Activated CD8-positive, alpha-beta memory T cell treated with anti-CD3 and anti-CD28 coated beads for 1 hour (primary cell): ENCODE measurements at places on chromosomes 7 and 10.

DNA sequence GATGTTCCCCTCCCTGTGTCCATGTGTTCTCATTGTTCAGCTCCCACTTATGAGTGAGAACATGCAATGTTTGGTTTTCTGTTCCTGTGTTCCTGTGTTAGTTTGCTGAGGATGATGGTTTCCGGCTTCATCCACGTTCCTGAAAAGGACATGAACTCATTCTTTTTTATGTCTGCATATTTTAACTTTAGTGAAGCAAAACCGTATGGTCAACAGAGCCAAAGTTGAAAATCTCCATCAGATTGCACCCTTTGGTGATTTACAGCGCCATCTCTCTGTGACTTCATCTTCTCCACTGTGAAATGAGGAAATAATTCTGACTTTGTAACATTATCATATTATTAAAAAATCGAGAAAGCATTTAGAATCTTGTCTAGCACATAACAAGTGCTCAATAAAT, 132.3 kb upstream of the PLXDC2 start:
- no peak for DNase-seq

DNA sequence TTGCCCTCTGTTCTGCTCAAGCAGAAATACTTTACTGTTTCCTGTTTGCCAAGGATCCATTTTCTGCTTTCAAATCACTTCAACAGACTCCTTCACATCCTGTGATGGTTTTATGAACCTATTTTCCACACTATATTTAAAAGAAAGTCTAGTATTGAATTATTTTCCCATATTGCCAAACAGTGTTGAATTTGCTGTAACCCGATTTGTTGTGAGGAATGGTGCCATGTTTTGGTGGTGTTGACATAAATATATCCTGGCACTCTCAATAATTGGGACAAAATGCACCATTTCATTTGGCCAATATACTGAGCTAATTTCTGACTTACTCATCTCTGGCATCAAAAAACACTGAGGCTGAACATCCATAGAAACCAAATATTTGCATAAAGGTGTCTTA, 615.4 kb upstream of the SEMA3D start:
- DNase-seq, result no peak

DNA sequence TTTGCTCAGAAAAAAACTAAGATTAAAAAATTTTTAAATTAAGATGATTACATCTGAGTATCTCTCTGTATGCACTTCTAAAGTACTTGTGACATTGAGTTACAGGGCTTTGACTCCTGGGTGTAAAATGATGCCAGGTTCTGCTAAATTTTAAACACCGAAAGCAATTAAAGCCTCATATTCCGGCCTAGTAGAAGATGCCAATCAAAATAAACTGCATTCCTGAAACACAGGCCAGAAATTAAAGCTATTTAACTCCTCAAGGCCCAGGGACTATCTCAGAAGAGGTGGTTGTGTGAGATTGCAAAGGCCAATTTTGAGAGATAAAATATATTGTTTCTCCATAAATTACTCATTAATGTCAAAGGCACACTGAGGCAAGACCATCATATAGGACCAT, 388.3 kb downstream of the KIF20B start:
- DNase-seq, result no peak

DNA sequence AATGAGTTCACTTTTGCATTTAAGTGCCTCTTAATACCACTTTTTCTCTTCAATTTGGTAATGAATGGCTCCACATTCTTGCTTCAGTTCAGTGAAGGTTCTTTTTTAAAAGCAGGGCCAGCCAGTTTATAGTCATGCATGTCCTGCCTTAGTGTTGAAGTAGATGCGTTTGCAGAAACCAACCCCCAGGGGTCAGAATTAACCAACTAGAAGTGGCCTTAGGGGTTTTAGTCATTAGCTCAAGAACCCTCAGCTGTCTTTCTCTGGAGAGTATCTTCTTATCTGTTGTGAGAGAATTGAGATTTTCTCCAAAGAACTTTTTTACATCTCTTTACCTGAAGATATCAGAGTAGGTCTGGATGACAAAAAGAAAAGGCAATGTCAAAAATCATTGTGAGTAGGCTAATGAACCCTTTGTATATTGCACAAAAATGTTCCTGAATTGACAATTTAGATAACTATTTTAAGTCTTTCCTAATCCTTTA, 82.2 kb downstream of the PIK3CG start:
- no peak for DNase-seq

DNA sequence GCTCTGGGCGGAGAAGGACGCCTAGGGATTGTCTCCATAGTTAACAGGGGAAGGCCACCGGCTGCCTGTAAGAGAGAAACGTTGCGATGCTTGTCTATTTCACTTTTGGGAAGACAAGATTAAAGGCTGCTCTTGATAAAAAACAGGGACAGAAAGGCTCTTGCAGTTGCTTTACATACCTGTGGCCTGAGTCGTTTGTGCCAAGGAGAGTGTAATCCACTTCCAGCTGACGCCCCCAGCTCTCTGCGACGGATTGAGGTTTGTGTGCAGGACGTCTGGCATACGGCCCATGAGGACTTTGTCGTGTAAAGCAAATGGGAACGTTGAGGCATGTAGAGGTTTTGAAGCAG, 1.1 kb downstream of the MAP3K8 start:
- DNase-seq, result no peak

- DNase-seq, result no peak
Observed at GRCh38 chr10:99996671-99997648, 12.8 kb downstream of the DNMBP start.

- DNase-seq, result no peak
Observed at GRCh38 chr7:93551063-93551895, 23.2 kb downstream of the CALCR start.
